Hindlimb muscle (tissue), 1 donor: ENCODE measurements at places on chromosomes 3 and 15. TPM values are rescaled to one million over a fixed set of nuclear protein-coding genes. Genes with fewer than 3 reads are reported as not detected.

Gene SLC12A1
- 0.03 TPM for polyA plus RNA-seq

Gene WDR72
- polyA plus RNA-seq: 0.09 TPM

Gene AGBL1
- 11.7 TPM for polyA plus RNA-seq

Gene GOLGA8Q
- 0.81 TPM for polyA plus RNA-seq

Gene CLRN1
- polyA plus RNA-seq: 0.19 TPM

Gene SLC9A9
- 14.0 TPM for polyA plus RNA-seq

Gene VEPH1
- 1.0 TPM for polyA plus RNA-seq

Gene BOC
- polyA plus RNA-seq: 55.3 TPM

DNA sequence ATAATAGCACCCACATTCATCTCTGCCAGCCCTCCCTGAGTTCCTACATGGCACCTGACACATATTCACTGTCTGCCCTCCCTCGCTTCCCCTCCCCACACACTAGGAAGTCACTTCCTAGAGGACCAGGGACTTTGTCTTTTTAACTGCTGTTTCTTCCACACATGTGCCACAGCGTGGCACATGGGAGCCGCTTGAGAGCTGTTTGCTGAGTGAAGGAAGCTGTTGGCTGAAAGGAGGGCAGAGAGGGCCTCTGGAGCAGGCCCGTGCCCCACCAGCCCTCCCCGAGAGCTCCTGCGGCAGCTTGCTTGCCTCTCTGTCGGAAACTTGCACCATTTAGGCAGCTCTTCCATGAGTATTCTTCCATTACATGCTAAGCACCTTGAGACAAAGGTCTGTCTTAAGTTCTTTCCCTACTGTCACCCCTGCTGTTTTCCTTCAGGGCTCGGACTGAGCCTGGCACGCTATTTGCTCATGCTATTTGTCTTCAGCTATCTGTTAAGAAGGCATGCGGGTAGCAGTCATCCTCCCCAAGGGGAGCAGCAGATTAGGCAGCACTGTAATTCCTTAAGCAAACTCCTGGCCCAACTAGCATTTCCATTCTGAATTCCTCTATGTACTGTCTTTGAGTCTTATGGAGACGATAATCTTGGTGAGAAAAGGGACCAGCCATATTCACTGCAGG is 72.2 kb downstream of the CACNA1D start:
- no peak for DNase-seq

GRCh38 chr3:11312166-11312565 is 40.0 kb downstream of the ATG7 start:
- no peak for DNase-seq

GRCh38 chr3:161339517-161340500 is 31.5 kb downstream of the SPTSSB start:
- DNase-seq: no peak

DNA sequence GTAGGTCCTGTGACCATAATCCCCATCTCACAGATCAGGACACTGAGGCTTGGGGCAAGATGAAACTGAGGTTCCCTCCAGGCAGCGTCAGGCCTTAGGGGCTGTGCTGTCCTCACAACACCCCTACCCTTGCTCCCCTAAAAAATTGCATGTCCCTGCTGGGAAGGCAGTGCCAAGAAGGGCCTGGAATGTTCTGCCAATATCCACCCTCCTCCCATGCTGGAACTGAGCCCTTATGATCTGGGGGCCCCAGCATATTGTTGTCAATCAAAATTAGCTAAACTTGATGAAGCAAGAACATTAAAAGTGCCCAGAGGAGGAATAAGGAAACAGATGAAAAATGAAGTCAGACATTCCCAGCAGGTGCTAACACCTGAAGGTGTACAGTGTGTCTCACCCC is 13.4 kb upstream of the RTP3 start:
- no peak for DNase-seq

DNA sequence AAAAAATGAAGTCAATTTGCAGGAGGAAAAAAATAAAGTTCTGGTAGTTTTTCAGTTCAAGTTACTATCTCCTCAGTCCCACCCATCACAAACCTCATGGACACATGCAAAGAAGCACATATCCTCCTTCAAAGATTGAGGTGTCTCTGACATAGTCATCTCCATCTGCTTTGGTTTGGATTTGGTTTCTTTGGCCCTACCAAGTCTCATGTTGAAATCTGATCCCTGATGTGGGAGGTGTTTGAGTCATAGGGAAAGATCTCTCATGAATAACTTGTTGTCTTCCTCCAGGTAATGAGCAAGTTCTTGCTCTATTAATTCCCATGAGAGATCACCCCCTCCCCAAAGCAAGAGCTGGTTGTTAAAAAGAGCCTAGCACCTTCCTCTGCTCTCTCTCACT is 446.8 kb downstream of the IGSF11 start:
- no peak for DNase-seq

DNA sequence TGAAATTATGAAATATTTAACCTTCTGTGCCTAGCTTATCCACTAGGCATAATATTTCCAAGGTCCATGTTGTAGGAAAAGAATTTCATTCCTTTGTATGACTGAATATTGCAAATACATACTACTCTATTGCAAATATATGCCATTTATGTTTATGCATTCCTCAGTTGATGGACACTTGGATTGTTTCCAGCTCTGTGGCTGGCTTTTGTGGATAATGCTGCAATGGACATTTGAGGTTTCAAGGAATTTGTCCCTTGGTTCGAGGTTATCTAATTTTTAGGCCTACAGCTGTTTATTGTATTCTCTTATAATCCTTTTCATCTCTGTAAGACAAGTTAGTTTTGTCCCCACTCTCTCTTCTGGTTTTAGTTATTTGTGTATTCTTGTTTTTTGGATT is 7.7 kb upstream of the AADACL2 start:
- no peak for DNase-seq

DNA sequence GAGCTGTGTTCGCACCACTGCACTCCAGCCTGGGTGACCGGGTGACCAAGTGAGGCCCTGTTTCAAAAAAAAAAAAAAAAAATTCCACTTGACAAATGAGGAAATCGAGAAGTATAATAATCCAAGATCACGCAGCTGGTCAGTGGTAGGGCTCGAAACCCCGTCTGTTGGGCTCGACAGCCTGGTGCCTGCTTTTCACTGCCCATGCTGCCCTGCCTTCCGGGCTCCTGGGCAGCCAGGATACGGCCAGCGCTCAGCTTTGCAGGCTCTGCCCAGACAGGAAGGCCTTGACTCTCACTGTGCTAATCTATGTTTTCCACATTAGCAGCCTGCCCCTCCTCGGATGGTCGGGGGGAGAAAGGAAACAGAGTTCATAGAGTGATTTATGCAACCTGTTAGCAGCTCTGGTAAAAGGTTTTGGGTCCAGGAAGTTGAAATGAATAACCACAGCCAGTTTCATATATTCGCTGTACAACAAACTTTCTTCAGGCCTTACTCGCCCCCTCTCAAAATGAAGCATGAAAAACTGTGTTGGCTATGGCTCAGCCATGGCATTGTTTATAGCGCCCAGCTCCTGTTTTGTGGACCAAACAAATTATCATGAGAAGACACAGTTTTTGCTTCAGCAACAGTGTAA is 108.8 kb downstream of the XXYLT1 start:
- peak; percentile 68 for DNase-seq

DNA sequence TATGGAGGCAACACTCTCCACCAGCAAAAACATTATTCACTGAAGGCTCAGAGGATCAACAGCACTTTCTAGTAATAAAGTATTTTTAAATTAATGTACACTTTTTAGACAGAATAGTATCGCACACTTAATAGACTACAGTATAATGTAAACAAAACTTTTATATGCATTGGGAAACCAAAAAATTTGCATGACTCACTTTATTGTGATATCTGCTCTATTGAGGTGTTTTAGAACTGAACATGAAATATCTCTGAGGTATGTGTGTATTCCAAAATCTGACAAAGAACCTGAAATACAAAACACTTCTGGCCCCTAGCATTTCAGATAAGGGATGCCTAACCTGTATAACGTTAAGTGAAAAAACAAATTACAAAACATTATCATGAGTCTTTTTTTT is 99.7 kb downstream of the PRICKLE2 start:
- DNase-seq: no peak

DNA sequence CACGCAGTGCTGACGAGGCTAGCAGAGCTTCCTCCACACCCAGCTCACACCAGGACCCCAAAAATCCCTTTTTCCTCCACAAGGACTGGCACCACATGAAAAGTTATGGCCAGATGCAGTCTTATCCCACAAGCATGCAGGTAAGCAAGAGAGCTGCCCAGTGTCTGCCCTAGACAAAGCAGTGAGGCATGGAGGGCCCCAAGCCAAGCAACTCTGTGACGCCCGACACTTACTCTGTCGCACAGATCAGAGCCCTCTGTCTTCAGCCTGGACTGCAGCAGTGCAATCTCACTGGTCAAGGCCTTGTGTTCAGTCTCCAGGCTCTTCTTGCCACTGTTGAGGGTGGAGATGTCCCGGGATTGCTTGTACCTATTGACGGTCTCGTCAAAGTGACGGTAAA is 28.7 kb downstream of the RPN1 start:
- DNase-seq: no peak

DNA sequence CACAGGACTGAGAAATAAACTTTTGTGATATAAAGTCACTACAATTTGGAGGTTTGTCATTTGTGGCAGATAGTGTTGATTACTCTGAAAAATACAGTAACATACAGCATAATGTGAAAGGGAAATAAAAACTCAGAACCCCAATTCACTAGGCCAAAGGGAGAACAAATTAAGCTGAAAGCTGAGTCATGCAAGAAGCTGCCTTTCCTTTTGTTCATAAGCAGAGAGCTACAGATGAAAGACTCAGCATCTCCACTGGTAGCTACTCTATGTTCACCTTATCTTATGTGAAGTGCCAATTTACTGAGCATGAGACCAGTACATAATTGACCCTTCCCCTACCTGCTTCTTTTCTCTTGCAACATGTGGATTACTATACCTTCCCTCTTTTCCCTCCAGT is 19.3 kb upstream of the SLTM start:
- no peak for DNase-seq

DNA sequence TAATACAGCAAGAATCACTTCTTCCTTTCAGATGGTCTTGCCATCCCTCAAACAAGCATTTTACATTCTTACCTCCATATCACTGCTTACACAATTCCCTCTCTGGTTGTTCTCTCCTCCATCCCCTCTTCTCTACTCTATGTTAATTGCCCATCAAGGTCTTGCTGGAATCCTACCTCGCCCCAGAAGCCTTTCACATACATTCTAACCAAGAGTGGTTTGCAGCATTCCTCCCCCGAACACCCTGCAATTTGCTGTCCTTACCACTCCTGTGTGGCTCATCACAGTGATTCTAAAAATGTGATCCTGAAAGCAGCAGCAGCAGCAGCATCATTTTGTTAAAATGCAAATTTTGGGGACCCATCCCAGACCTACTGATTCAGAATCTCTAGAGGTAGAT is 30.6 kb downstream of the TNIK start:
- no peak for DNase-seq

GRCh38 chr3:132253262-132253878 is 63.8 kb upstream of the ACP3 start:
- DNase-seq: peak; percentile 47

DNA sequence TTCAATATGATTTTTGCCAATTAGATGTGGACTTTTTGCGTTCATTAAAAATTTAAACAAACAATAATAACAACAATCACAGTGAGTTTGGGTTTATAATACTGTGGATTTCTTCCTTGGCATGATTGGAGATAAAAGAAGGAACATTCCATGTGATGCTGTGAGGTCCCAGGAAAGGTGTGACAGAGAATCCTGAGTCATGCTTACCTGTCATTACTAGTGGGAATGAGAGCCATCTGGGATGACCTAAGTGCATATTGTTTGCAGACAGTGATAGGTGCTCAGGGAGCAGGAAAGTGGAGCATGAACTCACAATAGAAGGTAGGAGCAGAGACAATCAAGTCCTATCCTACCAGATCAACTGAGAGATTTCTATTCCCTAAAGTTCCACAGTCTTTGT is 766.5 kb upstream of the CFAP20DC start:
- DNase-seq: no peak

DNA sequence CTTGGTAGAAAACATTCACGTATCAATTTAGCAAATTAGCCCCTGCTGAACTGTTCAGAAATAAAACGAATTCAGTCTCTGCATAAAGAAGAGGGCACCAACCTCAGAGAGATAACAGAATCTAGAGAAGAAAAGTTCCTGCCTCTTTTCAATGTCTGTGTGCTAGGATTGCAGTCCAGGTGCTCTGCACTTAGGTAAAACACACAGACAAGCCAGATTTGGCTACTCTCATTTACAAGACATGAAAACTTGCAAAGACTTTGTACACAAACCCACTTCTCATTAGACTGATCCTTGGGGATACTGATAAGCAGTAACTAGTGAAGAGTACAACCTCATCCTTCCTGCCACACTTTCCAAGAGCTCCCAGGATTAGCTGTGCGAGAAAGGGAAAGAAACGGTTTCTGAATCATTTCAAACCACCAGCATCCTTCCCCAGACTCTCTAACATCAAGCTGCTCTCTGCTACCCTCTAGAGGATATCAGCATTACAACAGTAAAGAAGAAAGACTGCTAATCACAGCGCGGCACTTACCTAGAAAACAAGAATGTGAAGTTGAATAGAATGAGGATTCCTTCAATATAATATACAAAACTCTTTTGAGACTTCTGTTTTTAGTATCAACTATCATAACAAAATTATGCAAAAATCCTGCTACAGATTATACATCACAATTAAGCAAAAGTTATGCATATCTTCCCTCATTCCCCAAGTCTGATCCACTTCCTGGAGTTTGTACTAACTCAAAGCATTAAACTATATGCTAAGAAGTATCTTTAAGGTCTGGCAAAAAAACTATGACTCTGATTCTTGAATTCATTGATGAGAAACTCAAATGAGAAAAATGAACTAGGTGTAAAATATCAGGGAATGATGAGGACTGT is 306.4 kb downstream of the MAGI1 start:
- peak; percentile 73 for DNase-seq

GRCh38 chr15:72927451-72927850 is 124.8 kb upstream of the NEO1 start:
- no peak for DNase-seq

GRCh38 chr3:188000361-188000861 is 153.5 kb upstream of the LPP start:
- DNase-seq: no peak

DNA sequence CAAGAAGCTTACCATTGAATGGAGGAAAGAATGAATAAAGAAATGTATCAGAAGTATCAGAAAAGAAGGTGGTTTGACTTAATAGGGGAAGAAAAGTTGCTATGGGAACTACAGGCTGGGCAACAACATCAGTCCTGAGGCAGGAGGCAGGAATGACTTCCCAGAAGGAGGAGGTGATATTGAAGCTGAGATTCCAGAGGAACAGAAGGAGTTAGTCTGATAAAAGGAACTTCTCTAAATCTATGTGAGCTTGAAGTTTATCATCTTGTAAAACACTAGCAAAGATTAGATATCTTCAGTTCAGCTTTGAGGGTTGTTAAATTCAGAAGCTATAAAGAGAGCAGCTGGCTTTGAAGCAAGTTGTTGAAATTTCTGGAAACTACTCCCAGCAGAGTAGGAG is 213.3 kb upstream of the THRB start:
- no peak for DNase-seq

- peak; percentile 76 for DNase-seq
Observed at GRCh38 chr3:56269755-56270535, 198.3 kb downstream of the ERC2 start.
